ENCODE measurements at places on chromosomes 16 and 17.

DNA sequence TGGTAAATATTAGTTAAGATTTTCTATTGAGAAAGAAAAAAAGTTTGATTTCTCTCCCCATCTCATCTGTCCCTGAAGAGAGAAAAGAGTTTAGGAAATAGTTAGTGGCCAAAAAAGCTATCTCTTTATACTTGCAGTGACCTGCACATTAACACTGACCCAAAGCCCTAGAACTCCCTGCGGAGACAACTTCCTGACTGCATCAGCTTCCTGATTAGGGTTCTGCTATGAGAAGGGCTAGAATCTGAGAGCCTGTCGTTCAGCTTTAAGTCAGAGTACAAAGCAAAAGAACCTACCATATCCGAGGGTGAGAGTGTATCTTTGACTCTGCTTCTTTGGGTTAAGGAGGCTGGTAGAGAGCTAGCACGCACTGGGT is 24.7 kb downstream of the LIMD2 start:
- DNase-seq = peak; percentile 83

DNA sequence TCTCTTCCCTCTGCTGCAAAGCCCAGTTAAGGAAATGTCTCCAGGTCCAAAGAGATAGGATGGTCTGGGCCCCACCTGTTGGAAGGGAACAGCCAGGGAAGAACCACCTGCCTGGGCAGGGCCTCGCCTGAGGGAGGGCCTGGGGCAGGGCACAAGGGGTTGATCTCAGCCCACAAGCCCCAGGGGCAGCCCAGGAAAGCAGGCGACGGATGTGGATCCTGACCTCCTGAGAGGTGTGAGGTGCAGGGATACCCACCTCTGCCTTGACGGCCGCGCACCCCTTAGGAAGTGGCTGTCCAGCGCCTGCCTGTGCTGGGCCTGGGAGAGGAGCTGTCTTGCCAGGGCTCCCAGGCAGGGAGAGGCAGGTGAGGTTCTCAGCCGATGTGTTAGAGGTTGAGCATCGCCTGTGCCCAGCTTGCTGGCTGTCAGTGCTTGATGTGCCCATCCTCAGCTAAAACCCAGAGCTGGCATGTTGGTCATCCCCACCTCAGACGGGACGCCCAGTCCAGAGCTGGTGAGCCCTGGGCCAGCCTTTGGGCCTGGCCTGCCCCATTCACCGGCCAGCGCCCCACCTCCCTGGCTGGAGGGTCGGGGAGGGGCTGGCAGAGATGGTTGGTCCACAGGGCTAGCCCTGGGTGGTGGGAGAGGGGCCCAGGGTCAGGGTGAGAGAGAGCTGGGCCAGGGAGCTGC is 434 bp downstream of the CEMP1 start:
- peak; percentile 62 for DNase-seq

GRCh38 chr17:58051468-58051867 is 31.8 kb upstream of the DYNLL2 start:
- DNase-seq = no peak

DNA sequence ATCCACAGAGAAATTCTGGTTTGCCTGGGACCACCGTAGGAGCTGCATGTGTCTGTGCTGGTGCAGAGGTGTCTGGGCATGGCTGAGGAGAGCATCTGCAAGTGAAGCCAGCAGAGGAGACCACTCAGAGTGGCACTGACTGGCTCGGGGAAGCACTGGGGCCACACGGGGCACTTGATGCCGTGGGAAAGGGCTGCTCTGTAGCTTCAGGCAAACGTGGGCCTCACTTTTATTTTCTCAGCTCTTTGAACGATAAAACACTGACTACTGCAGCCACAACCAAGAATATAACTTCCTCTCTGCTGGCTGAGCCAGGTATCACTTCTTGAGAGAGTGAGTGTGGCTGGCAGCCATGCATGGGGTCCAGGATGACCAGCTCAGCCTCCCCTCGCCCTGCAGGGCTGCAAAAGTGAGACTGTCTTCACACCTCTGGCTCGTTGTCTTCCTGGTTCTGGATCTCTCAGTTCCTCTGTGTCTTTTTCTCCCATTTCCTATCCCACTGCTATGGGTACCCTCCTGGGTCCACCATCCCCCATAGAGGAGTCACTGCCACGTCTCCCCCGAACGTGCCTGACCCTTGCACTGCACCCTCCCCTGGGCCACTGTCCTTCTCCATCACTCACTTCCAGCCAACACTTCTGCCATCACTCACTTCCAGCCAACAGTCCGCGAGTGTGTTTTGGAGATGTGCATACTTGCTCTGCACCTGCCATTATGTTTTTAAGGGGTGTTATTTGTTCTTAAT is 201.4 kb upstream of the CHMP6 start:
- peak; percentile 44 for DNase-seq

GRCh38 chr17:19298569-19299213 is 61.5 kb downstream of the EPN2 start:
- no peak for DNase-seq

- DNase-seq = peak; percentile 47
Observed at GRCh38 chr17:43945074-43945829, 3.0 kb upstream of the PPY start.

DNA sequence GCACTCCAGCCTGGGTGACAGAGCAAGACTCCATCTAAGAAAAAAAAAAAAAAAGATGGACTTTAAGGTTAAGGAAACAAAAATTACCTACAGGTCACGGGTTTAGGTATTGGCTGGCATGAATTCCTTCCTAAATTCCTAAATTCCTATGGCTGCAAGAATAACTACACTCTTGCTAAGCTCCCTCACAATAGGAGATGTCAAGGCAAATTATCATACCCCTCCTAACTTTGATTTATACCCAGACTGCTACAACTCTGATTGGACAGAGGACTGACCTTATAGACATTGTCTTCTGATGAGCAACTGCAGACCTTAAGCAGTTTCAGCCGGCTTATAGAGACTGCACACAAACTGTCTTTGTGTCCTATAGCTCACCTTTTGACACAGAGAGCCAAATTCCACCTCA is 25.1 kb upstream of the TMC7 start:
- no peak for DNase-seq

- no peak for DNase-seq
Observed at GRCh38 chr16:52446080-52446479, 100.9 kb downstream of the TOX3 start.

- no peak for DNase-seq
Observed at GRCh38 chr17:76929148-76929547, 60.9 kb downstream of the MGAT5B start.

- no peak for DNase-seq
Observed at GRCh38 chr17:83193336-83194185, 114.2 kb downstream of the METRNL start.

DNA sequence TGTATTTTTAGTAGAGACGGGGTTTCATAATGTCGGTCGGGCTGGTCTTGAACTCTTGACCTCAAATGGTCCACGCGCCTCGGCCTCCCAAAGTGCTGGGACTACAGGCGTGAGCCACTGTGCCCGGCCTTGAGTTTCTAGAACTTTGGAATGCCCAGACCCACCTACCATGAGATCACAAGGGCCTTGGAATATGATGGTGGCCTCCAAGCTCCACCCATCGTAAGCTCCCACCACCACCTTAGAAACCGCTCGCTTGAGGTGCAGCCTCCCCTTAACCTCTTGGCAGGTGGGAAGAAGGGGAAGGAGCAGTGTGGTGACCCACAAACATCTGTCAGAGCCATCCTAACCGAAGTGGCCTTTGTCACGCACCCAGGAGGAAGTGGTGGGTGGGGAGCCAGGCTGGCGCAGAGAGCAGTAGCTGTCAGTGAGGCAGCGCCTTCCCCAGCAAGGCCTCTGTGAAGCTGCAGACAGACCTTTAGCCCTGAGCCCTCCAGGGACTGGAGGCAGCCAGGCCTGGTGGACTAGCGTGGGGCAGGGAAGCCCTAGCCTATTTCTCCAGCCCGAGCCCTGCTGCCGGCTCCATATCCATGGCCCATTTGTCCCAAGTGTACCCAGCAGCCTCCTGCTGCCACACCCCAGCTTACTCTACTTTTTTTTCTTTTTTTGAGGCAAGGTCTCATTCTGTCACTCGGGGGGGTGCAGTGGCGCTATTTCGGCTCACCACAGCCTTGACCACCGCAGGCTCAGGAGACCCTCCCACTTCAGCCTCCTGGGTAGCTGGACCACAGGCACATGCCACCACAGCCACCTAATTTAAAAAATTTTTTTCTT is 13.1 kb upstream of the SEPHS2 start:
- DNase-seq = no peak

DNA sequence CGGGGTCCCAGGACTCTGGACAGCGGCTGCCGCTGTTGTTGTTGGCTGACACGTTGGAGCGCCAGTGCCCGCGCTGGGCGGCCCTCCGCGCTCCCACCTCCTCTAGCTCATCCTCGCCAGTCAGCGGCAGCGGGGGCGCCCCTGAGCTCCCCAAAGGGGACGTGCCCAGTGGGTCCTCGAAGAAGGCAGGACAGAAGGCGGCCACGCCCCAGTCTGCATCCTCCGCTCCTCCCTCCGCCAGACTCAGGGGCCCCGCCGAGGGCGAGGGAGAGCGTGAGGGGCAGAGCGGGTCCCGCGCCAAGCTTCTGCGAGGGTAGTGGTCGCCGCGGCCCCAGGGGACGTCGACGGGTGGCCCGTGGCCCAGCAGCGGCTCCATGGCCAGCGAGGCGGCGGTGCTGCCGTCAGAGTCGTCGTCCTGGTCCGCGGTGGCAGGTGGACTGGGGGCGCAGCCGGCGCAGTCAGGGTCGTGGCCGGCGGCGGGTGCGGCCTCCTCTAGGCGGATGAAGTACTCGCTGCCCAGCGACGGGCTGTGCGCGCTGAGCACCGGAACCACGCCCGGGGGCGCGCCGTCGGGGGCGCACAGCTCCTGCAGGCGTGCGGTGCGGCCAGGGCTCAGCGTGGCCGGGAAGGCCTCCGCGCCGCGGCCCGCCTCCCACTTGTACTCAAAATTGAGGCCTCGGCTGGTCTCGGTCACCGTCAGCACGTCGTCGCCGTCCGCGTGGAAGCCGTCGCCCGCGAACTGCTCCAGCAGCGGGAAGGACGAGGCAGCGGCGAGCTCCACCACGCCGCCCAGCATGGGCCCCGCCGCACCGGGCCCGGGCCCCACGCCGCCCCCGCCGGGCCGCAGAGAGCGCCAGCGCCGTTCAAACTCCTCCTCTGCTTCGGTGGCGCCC is 43.2 kb upstream of the PVALEF start:
- peak; percentile 79 for DNase-seq

- DNase-seq = peak; percentile 42
Observed at GRCh38 chr17:38685491-38685890, 10.7 kb upstream of the EPOP start.

- no peak for DNase-seq
Observed at GRCh38 chr16:11884035-11884434, 31.7 kb downstream of the GSPT1 start.

- DNase-seq = no peak
Observed at GRCh38 chr16:22989598-22989997, 159.7 kb downstream of the USP31 start.

- DNase-seq = peak; percentile 98
Observed at GRCh38 chr16:14070877-14071575, at the start of gene MRTFB. MRTFB (plus strand) TSS chr16:14071319; CDS start chr16:14140607, 69,288 bp downstream.

DNA sequence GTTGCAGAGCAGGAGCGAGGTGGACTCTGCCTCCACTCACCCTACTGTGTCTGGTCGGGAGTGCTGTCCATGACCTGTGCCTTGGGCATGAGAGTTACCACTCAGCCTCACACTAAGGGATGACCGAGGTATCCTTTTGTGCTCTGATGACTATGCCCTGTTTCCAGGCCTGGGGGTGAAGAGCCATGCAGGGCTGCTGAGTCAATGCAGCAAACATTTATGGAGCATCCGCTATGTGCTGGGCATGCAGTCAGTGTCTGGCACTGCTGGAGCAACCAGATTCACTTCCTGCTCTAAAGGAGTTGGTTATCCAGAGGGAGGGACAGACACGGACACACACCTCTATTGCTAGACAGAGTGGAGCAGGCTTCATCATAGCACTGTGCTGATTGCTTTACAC is 7.6 kb upstream of the HNF1B start:
- no peak for DNase-seq

DNA sequence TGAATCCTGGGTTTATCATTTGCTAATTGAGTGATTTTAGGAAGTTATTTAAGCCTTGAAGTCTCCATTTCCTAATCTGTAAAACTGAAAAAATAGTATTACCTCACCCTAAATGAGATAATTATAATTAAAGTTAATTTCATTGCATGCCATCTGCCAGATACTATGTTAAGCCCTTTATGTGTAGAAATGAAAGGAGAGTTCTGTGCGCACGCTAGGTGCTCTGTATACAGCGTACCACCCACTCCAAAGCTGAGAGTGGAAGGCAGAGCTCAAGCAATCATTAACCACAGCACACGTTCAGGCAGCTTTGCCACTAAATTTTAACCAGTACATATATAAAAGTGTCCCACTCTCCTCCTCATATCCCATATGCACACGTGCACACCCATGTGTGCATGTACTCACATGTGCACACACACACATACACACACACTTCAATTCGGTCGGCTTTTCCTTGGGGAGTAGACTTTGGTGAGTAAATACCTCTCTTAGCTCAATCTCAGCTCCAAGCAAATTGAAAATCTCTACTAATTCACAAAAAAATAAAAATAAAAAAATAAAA is 204.8 kb downstream of the GRIN2A start:
- no peak for DNase-seq

DNA sequence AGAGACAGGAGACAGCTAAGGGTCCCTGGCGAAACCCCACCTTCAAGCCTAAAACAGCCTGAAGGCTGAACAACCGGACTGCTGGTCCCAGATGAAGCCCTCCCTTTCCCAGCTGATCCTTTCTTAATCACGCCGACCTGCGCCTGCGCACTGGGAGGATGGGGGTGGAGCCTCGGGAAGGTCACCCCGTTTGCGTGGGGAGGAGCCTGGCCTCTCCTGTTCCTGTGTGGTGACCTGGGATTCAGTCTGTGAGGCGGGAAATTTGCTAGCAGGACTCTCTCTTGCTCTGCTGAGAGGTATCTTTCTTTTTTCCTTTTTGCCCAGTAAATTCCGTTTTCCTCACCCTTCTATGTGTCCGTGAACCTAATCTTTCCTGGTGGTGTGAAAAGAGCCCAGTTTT is 9.6 kb downstream of the FAM20A start:
- peak; percentile 84 for DNase-seq

DNA sequence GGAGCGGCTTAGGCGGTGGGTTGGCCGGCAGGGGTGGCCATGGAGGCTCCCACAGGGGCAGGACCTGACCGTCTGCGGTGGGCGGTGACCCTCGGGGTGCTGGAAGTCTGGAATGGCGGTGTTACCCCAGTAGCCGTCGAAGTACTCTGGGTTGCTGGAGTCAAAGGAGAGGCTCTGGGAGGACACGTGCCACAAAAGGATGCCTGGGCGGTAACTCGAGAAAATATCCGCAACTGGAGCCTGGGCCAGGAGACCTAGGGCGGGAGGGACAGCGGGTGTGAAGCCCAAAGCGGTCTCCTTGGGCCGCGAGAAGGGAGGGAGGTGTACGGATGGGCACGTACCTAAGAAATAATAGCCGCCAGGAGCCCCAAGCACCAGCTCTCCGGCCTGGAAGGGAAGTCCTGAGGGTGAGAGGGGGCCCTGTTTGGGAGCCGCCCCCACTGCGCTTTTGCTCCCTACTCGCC is 4.6 kb downstream of the ITGA2B start:
- DNase-seq = peak; percentile 86

DNA sequence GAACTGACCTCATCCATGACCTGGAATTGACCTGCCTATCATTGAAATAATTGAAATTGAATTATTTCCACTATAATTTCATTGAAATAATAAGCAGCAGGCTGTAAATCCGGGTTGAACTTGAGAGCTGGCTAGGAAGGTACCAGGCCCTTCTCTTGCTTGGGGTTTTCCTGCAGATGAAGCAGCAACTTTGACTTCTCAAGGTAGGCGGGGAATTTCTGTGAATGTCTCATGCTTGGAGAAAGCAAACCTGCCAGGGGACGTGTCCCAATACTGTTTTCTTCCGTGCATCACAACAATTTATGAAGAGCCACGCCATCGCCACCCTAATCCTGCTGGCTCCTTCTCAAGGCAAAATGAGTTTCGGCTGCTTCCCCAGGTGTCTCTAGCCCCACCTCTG is 97.5 kb upstream of the XYLT1 start:
- no peak for DNase-seq

Measured in endodermal cell (in vitro differentiated cells).